Vagina (tissue), 2 donors: ENCODE measurements at places on chromosomes 5 and 9.

GRCh38 chr9:75086541-75087288 lies 1.2 kb downstream of the NMRK1 start:
- no peak for DNase-seq

GRCh38 chr9:135076876-135077430 lies 10.5 kb upstream of the OLFM1 start:
- no peak for DNase-seq

- DNase-seq = no peak
Observed at GRCh38 chr5:2797981-2798380, 46.5 kb upstream of the IRX2 start.

GRCh38 chr9:116565986-116566385 lies 121.1 kb upstream of the TRIM32 start:
- no peak for DNase-seq

- no peak for DNase-seq
Observed at GRCh38 chr5:45639040-45639439, 57.1 kb downstream of the HCN1 start.

GRCh38 chr5:132094393-132095076 lies 20.9 kb downstream of the CSF2 start:
- DNase-seq = no peak

DNA sequence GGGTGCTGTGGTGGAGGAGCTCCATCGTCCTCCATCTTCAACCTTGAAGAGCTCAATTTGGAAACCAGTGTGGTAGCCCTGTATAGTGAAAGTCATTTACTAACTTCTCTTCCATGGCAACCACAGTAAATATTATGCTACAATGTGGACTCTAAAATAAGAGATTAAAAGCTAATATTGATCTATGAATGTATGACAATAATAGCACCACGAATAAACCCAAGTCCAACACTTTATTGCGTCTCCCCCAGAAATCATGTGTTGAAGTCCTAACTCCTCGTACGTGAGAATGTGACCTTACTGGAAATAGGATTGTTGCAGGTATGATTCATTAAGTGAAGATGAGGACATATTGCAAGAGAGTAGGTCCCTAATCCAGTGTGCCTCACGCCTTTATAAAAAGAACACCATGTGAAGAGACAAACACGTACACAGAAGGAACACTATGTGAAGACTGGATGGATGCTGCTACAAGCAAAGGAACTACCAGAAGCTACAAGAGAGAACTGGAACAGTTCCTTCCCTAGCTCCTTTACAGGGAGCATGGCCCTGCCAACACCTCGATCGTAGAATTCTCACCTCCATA lies 276.2 kb downstream of the PDE4D start:
- no peak for DNase-seq

DNA sequence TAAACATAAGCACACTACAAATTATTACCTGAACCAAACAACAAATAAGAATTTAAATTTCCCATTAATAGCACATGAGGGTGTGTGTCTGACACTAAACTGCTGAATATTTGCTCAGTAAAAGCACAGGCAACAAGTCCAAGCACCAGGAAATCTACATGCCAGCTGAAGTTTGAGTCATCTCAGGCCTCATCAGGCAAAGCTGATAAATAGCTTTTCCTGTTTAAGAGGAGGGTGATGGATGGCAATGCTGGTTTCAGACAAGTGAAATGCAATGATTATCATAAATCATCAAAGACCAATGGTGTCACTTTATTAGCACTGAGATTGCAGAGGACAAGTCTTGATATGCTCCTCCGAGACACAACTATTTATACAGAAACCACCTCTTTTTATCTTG lies 1668.0 kb upstream of the C9orf72 start:
- no peak for DNase-seq
